NCI-H510A (cell line): ENCODE measurements at places on chromosomes 11 and 22.

DNA sequence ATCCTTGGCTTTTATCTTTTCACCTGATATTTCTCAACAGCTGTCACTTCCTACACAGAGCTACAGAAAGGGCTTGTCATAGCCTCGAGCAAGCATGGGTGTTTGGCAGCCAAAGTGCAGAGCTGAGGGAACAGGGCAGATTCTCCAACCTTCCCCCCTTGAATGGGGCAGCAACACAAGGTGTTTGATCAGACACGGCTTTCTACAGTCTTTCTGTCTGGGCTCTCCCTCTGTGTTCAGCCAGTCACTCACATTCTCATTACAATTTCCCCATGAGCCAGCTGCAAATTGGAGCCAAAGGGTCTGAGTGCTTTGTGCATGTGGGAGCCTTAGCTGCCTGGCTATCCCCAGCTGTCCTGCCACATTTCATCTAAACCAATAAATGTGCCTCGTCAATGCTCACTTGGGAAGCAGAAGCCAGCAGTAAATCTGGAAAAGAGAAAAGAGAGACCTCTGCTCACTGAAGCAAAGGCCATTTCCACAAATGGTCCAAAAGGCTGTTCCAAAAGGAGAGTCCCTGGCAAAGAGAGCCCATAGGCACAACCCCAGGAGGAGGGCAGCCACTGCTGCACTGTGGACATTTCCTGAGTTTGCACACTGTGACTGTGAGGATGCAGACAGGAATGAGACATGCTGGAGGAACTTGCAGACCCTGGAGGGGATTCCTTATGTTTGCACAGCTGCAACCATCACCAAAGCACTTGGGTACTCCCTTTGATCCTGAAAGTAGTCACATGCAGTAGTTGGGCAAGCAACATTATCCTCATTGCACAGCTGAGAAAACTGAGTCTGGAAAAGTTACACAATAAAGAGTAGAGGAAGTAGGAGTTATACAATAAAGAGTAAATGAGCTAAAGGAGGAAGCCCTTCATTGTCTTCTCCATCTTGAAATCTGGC, 186.8 kb downstream of the FAM181B start:
- no peak for DNase-seq

DNA sequence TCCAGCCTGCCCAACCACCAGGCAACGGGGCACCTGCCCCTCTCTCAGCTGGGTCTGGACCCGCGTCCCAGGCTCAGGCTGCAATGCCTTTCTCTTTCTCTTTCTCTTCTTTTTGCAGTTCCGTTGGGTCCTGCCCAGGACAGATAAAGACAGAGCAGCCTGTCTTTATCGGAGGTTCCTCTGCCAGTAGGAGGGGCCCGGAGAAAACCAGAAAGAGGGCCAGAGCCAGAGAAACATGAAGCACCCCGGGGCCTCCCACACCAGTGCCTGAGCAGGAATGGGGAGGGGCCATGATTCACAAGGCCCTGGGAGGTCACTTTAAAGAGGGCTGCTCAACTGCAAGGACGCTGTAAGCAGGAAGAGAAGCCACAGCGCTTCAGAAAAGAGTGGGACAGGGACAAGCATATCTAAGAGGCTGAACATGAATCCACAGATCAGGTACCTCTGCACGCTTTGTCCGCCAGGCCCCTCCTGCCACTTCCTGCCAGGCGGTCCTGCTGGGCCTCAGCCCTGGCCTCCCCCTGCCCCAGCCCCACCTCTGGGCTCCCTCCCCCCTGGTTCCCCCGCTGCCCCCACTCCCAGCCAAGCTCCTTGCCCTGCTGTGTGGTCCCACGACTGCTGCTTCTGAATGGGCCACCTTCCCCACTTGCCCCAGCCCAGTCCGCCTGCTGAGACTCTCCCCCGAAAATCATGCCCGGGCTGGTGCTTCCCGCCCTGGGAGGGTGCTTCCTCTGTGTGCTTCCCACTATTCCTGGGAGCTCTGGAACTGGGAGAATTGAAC, at the start of gene APOBEC3C:
APOBEC3C (plus strand) TSS at position 316 of the 781 bp plus-strand sequence; CDS start at position 422, 106 bp downstream.
- peak; percentile 62 for DNase-seq

DNA sequence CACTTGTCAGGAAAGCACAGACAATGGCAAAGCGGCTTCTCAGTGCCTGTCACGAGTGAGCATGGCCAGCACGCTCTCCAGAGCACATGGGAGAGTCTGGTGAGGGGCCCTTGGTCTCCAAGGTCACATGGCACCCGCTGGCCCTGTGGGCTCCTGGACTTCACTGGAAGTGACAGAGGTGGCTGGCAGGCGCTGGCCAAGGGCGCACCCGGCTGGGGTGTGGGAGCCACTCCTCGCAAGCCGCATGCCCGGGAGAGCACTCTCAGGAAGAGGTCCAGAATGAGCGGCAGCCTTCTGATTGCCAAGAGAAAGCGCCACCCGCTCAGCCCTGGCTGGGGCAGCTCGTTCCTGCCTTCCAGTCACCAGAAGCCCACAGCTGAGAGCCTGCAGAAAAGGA, 17.1 kb upstream of the MOB2 start:
- DNase-seq, result no peak

DNA sequence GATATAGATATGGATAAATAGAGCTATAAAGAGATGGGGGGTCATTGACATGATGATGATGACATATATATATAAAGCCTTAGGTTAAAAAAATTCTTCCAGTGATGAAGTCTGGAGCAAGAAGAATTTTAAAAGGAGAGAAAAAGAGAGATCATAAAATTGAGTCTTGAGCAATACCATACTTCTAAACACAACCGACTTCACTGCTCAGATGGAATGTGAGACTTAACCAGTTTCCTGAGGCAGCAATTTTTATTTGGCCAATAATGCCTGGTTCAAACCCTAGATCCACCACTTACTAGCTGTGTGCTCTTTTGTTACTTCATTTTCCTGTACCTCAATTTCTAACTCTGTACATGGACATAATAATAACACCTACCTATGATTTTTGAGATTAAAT, 229.5 kb downstream of the TTC28 start:
- DNase-seq, result no peak

DNA sequence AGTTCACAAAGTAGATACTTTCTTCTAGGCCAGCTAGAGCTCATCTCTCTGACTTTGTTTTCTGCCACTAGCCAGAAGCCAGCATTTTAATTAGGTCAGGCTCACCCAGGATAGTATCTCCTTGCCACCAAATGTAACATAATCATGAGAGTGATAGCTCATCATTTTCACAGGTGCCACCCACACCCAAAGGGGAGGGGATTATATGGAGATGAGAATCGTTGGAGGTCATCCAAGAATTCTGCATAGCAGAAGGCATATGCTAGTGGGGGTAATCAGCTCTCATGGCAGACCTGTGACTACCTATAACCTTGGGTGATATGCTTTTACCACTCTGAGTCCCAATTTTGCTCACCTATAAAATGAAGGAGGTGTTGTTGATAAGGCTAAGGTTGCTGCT, 523.0 kb downstream of the METTL15 start:
- no peak for DNase-seq

- DNase-seq, result peak; percentile 90
Measured at GRCh38 chr11:57711414-57712255, at the start of gene MED19. TSS of gene MED19 (minus strand) at chr11:57712215. CDS start at chr11:57712179, 36 bp downstream.

DNA sequence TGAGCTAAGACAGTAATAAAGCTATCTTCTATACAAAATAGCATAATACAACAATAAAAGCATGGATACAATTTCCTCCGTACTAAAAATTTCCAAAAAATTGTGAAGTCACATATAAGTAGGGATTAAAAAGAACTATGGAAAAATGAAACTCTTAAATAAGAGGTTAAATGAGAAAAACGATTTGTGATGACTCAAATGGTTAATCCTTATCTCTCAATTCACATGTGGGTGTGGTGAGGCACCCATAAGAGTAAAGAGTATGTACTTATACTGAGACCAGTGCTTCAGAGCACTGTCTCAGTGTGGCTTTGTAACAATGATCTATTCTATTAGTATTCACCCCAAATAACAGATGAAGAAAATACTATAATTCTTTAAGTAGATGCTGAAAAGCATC, 25.0 kb upstream of the CCDC34 start:
- DNase-seq, result no peak

DNA sequence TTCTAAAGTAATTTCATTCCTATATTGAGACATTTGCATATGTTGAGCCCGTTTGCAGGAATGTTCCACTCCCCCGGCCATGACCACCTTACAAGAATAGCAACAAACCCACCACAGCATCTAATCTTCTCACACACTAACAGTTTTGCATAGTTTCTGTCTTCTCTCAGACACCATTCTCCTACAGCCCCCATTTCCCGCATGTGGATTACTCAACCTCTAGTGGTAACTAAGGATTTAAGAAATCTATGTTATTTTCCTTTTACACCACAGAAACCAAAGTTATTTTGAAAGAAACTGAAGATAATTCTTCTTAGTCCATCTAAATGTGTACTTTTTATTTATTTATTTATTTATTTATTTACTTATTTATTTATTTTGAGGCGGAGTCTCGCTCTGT, 2.3 kb downstream of the MS4A4E start:
- no peak for DNase-seq

GRCh38 chr11:134236834-134237556, 12.5 kb downstream of the VPS26B start:
- no peak for DNase-seq

DNA sequence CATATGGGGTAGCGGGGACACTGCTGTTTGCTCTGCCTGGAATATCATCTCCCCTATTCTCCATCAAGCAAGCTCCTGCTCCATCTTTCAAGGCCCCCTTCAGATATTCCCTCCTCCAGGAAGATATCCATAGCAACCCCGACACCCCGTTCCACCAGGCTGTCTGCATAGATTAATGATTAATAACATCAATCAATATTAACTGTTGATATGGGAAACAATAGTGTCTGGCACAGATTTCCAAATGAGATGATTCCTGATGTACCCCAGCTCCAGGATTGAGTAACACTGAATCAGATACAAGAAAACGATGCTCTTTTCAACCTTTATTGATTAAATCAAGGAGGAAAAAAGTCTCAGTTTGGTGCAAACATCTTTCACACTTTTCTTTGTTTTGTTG, 7.5 kb upstream of the TPST2 start:
- no peak for DNase-seq

- no peak for DNase-seq
Measured at GRCh38 chr11:1302041-1302460, 7.4 kb downstream of the TOLLIP start.

GRCh38 chr11:121418625-121419114, 33.4 kb upstream of the SORL1 start:
- no peak for DNase-seq

GRCh38 chr22:44460287-44460686, 37.7 kb downstream of the RTL6 start:
- DNase-seq, result no peak

DNA sequence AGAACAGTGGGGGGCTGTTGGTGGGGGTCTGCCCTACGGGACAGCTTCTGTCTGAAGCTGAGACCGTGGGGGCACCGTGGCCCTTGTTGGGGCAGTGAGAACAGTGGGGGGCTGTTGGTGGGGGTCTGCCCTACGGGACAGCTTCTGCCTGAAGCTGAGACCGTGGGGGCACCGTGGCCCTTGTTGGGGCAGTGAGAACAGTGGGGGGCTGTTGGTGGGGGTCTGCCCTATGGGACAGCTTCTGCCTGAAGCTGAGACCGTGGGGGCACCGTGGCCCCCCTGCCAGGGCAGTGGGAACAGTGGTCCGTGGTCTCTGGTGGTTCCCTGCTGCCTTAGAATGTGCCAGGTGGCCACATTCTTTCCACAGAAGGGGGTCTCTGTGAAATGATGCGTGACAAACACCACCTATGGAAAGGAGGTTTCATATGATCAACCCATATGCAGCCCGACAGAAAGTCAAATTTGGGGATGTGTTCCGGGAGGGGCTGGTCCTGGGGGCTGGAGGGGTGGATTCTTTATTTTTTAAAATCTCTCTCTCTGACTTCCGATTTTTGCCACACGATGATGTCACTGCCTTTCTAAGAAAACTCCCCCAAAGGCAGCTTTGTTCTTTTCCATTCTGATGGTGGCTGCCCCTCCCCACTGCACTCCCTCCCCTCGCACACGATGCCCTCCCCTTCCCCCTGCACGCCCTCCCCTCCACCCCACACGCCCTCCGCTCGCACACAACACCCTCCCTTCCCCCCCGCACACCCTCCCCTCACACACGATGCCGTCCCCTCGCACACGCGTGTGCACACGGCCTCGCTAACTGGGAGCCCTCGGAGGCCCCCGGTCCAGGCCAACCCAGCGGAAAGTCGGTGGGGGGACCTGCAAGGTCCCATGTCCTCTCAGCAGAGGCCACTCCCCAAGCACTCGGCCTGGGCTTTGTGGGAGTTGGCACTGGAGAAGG, 1186.5 kb downstream of the BRD1 start:
- no peak for DNase-seq

GRCh38 chr11:23563591-23563990, 703.3 kb upstream of the CCDC179 start:
- DNase-seq, result no peak

- no peak for DNase-seq
Measured at GRCh38 chr11:1756791-1757771, 6.6 kb downstream of the CTSD start.

- DNase-seq, result no peak
Measured at GRCh38 chr11:75068559-75068958, 28.1 kb downstream of the OR2AT4 start.

DNA sequence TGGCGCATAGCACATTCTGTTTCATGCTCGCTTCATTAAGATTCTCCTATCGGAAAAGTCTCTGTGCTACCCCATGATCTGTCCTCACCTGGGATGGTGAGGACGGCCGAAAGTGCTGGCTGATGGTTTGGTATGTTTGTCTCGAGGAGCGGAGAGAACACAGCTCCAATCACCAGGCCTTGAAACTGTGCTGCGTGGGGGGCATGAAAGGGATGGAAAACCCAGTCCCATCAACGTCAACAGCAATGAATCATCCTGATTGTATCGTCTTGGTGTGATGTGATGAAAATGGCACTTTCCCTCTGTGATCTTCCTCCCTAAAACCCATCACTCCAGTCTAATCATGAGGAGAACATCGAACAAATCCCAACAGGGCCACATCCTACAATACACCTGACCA, 8.4 kb downstream of the FXYD6 start:
- DNase-seq, result no peak
